Fibroblast of skin of right biceps (primary cell): ENCODE measurements at places on chromosomes 1 and 21.

DNA sequence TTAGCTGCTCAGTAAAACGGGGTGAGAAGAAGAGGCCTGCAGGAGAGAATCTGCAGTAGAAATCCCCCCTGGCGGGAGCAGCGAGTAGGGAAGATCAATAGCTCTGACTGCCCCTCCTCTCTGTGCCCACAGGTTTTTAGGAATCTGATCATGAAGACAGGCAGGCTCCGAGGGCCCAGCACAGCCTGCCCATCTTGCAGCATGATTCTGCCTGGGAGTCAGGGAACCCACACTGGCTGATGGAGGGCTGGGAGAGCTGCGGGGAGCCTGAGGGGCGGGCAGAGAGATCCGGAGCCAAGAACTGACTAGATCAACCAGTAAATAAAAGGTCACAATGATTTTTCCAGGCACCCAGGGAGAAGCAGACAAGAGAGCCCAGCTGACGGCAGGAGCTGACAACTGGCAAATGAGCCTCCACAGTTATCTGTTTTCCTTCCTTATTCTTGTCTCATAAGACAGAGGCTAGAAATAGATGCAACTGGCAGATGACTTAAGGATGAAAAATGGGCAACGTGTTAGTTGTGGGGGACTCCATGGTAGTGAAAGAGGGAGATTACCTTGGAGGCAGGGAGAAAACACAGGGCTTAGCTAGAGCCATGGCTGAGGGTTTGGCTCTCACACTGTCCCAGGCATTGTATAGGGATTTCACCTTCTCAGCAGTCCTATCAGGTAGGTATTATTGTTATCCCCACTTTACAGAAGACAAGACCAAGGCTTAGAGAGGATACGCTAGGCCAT lies 116.2 kb downstream of the PLXNA2 start:
- DNase-seq = no peak

DNA sequence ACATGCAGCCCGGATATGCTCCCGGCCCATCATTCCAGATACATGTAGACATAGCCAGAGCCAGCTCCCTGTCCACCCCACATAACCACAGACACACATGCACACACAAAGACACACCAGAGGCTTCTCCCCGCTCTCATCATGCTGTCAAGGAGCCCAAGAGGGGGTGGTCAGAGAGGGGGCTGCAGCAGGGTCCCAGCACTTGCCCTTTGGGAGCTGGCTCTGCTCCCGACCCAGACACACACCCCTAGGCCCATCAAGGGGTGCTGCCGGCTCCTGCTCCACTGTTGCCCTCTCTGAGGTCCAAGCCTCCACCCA lies 2.6 kb downstream of the PTAFR start:
- DNase-seq = peak; percentile 30

GRCh38 chr1:13666317-13666716 lies 33.7 kb upstream of the PRDM2 start:
- DNase-seq = no peak

DNA sequence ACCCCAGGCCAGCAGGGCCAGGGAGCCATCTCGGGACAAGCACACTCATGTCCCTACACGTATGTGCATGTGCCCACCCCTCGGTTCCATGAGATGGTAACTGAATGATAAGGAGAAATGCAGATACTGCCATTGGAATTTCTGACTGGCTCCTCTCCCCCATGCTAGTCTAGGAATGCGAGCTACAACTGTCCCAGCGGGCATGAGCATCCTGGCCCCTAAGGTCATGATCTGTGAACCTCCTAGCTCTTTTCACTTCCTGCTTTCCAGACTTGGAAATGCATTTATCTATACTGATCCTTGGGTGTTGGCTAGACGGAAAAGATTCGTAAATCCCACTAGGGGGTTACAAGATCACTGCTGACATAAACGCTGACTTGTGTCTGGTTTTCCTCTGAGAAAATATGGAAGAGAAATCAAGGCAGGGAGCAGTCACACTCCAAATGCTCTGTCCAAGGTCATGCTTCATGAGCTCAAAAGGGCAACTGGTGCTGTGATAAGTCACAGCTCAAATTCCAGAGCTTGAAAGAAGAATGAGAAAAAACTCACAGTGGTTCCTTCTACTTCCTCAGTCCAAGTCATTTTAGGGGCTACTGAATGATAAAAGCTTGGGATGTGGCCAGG lies 49.8 kb downstream of the SLC45A1 start:
- no peak for DNase-seq

DNA sequence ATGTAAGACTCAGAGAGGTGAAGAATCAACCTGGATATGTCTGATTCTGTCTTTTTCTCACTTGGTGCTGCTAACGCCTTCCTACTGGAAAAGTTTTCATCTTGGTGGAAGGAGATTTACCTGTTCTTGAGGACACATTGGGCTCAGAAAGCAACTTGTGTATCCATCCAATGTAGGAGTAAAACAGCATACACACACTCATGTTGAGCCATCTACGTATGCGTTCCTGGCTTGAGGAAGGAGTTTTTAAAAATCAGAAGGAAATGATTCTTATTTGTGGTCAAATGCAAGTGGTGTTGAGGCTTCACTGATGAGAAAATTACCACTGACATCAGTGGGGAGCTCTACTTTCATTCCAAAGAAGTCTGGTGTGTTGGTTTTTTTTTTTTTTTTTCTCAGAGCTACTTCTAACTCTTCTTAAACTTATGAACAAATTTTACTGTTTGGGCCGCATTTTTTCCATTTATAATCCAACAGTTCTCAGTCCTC lies 25.6 kb downstream of the XCL2 start:
- no peak for DNase-seq

DNA sequence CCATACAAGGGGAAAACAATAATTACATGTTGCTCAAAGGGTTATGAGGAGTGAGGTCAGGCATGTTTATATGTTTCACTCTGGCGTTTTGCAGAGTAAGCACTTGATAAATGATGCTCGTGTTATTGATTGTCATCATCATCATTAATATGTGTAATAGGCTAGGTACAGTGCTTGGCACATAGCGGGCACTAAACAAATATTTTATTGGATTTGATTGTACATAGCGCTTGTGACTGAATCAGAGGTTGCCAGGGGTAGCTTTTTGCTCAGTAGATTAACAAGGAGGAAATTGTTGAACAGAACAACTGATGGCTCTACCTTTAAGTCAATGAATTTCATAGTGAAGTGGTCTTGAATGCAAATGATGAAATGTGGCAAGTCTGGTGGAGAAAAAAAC lies 91.7 kb downstream of the ROR1 start:
- no peak for DNase-seq

GRCh38 chr1:179144626-179145025 lies 62.8 kb downstream of the TOR3A start:
- peak; percentile 63 for DNase-seq

GRCh38 chr1:166960858-166961474 lies 14.4 kb downstream of the ILDR2 start:
- DNase-seq = no peak

GRCh38 chr1:77802026-77802425 lies 22.6 kb downstream of the MIGA1 start:
- no peak for DNase-seq

GRCh38 chr1:31583995-31584868 lies 7.9 kb downstream of the TINAGL1 start:
- no peak for DNase-seq

GRCh38 chr1:65180977-65181376 lies 33.0 kb downstream of the AK4 start:
- no peak for DNase-seq

DNA sequence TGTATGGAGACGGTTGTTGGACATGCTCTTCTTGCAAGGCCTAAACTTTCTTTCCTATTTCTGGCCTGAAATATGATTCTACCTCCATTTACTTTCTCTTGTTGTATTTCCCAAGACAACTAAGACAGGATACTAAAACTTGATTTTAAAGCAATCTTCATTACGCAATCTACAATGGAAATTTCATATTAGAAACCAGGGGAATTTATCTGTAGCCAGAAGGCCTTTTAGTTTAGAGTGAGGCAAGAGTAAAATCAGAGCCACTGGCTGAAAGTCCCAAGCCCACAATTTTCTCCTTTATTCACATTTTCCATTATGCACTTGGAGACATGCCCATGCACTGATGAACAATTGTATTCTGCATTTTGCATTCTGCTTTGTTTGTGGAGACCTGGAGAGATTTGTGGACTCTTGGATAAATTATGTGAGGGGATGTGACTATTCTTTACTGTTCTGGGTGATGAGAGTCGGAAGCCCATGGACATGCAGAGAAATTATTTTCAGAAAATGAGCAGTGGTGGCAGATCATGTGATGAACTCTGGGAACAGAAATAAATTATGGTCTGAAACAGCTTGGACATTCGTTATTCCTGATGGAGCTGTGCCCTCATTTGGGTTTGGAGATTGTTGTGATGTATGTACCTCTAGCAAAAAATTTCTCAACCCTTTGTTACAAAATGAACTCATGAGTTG lies 336.8 kb downstream of the SEC16B start:
- no peak for DNase-seq

DNA sequence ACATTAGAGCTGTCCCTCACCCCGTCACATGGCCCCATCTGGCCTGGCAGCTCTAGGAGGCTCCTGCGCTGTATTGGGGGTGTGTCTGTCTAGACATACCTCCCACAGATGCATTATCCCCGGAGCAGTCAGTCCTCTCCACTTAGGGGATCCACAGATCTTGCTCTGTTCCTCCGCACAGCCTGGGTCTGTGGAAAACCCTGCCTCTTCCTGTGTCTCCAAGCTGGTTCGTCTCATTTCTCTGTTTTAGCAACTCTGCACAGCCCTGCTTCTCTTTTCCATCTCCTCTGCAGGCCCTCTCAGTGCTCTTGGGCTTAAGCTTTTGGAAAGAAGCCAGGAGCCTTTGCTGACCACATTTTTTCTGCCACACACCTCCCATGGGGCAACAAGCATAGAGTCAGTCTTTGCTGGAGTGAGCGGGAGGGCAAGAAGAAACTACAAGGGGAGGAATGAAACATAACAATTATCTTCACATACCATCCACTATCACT lies 241.5 kb downstream of the FOXD2 start:
- DNase-seq = peak; percentile 31

DNA sequence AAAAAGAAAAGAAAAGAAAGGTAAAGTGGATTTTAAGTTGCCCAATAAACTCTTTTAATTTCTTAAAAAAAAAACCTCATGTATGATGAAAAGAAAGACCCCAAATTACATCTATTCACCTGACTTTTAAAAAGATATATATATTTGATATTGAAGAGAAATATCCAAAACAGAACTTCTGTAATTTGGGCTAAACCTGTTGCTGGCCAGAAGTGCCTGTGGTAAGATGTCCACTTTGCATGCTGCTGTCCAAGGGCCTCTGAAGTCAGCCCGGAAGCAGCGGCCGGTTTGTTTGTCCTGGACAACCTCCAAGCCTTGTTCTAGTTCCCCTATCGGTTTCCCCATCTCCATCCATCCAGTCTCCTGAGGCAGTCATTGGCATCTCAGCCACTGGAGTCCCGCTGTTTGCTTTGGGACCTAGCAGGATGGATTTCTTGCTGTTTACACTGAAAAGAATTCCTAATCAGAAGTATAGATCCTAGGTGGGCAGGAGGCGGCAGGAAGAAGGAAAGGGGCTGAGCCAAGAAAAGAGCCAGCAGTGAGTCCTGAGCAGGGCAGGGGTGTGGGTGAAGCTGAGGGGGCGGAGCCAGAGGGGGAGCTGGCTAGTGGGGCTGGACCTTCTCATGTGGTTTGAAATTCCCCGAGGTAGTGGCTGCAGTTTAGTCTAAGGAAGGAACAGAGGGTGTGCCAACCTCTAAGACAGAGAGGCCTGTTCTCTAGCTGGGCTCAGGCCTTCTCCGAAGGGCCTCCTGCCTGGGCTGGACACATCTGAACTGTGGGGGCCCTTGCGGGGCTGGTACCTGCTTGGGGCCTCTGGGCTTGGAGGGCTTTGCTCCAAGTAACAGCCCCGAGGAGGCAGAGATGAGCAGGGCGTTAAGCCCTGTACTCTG lies 3.3 kb downstream of the NCMAP start:
- DNase-seq = peak; percentile 35

DNA sequence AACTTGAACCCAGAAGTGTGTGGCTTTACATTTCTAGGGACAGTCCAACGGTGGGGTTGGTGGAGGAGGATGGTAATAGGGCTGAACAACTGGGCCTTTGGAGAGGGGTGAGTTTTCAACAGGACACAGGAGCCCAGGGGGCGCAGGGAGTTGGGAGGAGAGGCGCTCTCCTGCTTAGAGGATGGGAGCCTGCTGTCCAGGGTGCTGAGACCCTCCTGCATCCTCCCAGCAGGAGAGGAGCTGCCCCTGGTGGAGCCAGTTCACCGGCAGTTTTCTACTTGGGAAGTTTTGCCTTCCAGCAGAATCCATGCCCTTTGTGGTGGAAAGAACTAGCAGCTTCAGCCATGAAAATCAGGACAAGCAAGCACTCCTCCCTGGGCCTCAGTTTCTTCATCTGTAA lies 8.6 kb downstream of the KCNC4 start:
- DNase-seq = peak; percentile 25

- DNase-seq = peak; percentile 74
Measured at GRCh38 chr1:85550784-85551516, 29.6 kb upstream of the CCN1 start.

DNA sequence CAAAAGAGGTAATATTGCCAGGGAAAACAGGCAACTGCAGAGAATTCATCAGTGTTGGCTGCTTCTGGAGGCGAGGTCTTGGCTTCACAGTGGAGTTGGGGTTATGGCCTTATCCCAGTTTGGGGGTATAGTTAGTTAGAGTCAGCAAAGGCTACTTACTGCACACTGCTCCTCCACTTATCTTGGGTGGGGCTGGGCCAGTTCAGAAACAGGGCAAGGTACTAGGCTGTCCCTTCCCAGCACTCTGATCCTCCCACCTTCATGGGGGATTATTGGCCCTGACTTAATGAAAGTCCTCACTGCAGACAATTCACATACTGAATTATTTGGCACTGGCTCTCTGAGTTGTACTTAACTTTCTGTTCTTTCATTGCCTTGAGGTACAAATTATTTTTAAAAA lies 189.6 kb downstream of the NRIP1 start:
- no peak for DNase-seq

DNA sequence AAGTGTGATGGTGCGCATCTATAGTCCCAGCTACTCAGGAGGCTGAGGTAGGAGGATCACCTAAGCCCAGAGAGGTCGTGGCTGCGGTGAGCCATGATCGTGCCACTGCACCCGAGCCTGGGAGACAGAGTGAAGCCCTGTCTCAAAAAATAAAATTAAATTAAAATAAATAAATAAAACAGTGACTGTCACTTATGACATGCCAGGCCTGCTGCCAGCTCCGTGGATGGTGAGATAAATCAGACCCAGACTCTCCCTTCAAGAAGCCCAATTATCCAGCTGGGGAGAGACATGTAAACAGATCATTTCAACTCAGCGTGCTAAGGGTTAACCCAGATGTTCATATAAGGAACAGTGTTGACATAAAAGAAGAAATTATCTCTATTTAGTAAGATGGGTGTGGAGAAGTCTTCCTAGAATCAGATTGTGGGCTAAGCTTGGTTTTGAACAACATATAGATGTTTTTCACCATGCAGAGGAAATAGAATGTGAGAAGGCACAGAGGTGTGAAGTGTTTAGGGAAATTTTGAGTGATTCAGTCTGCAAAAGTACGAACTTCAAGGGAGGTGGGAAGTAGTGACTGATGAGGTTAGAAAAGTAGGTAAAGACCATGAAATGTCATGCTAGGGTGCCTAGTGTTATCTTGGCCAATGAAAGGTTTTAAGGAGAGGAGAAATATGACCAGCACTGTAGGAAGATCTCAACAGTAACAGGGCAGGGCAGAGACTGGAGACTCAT lies 18.3 kb downstream of the YARS1 start:
- no peak for DNase-seq

GRCh38 chr1:206125346-206125745 lies 8.2 kb upstream of the AVPR1B start:
- DNase-seq = no peak

GRCh38 chr1:43354936-43355335 lies 3.8 kb upstream of the CDC20 start:
- peak; percentile 46 for DNase-seq

- peak; percentile 8 for DNase-seq
Measured at GRCh38 chr21:46498335-46499050, 39.8 kb downstream of the DIP2A start.
